Sigmoid colon (tissue), 7 donors: ENCODE measurements at places on chromosomes 2 and 18. TPM values are rescaled to one million over a fixed set of nuclear protein-coding genes. Genes with fewer than 3 reads are reported as not detected.
A peak's percentile ranks its signal among the peaks of the same experiment; 100 is the strongest.

Gene C2orf15
- not detected for total RNA-seq

DNA sequence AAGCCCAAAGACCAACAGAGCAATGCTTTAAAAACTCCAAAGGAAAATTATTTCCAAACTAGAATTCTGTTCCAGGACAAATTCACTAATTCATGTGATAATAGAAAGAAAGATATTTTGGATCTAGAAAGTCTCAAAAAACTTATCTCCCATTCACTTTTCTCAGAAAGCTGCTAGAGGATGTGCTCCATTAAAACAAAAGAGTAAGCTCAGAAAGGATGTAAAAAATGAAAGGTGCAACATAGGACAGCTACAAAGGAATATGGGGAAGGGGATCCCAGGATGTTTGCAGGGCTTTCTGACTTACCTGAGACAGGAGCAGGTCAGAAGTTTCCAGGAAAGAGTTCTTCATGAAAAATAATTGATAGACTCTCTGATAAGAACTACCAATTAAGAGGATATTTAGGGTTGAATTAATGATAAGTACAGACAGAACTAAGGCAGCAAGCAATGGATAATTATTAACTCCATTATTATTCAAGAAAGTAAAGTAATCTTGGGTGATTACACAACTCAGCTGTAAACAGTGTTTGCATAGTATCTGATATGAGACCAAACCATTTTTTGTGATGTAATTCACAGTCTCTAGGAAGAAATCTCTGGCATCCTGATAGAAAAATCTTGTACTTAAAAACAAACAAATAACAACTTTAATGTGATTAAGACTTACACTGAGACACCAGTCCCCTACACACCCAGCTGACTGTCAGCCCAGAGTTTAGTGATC lies 20.9 kb downstream of the LYG1 start:
- H3K27me3 ChIP-seq: no peaks in the 10 kb centered on the region
- no peak overlapping the region for H3K4me3 ChIP-seq
- no peaks in the 10 kb centered on the region for H3K4me1 ChIP-seq
- DNase-seq: no peak

DNA sequence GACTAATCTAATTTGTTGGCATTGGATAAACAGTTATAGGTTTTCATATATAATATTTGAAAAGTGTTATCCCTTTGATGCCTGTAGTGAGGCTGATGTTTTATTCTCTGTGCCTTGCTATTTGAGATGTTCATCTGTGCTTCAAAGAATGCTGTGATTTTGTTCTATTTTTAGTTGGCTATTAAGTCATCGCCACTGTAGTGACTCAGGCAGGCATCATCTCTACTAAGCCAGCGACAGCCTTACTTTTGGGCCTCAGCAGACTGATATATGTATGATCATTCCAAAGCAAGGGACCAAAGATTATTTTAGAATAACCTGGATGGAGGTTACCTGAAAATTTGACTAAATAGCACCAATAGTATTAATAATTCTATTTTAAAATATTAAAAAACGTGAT lies 1674.5 kb upstream of the NXPH2 start:
- no peaks in the 10 kb centered on the region for H3K4me1 ChIP-seq
- no peak overlapping the region for H3K27ac ChIP-seq
- H3K4me3 ChIP-seq: no peak overlapping the region
- H3K27me3 ChIP-seq: no peaks in the 10 kb centered on the region
- H3K36me3 ChIP-seq: no peaks in the 10 kb centered on the region

GRCh38 chr2:178195390-178196166 lies 1.3 kb downstream of the OSBPL6 start:
- no peaks in the 10 kb centered on the region for H3K4me1 ChIP-seq
- peak overlapping the region; percentile 92 for H3K27ac ChIP-seq
- H3K4me3 ChIP-seq: peak overlapping the region; percentile 97
- no peaks in the 10 kb centered on the region for H3K36me3 ChIP-seq

- H3K4me3 ChIP-seq: no peak overlapping the region
- no peaks in the 10 kb centered on the region for H3K27me3 ChIP-seq
- no peak for DNase-seq
- no peak overlapping the region for H3K27ac ChIP-seq
- peaks cover 8% of the 10 kb centered on the region for H3K4me1 ChIP-seq
Measured at GRCh38 chr2:133504566-133505505, 63.4 kb downstream of the NCKAP5 start.

- no peak overlapping the region for H3K4me3 ChIP-seq
- no peaks in the 10 kb centered on the region for H3K4me1 ChIP-seq
- no peak overlapping the region for H3K27ac ChIP-seq
- no peaks in the 10 kb centered on the region for H3K36me3 ChIP-seq
Measured at GRCh38 chr18:22250591-22250996, 81.2 kb downstream of the GATA6 start.

DNA sequence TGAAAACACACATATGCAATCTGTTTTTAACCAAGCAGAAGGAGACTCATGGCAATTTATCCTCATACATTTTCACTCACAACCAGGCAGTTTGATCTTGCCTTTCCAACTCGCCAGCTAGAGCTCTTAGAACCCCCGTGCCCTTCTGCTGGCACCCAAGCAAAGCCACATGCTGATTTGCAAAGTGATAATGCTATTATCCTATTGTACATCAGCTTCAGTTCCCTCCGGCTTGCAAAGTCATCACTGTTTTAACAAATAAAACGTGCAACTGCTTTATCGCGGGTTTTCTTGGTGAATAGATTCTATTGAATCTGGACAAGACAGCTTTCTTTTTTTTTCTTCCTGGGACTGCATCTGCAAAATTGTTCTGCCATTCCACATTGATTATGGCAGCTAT lies 314.6 kb downstream of the LNPK start:
- DNase-seq: no peak
- peaks cover 4% of the 10 kb centered on the region for H3K4me1 ChIP-seq
- no peak overlapping the region for H3K4me3 ChIP-seq

Gene FIGLA
- total RNA-seq: not detected

DNA sequence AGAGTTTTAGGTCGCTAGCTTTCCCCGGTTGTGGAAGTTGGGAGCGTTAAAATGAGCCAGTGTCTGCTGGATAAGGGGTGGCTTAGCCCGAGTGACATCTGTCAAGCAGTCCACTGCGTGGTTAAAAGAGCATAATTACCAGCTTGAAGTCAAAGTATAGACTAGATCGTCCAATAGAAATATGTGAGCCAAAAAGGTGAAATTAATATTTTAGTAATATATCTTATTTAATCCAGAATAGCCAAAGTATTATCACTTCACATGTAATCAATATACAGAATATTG lies 654 bp downstream of the COMMD1 start:
- H3K27me3 ChIP-seq: no peaks in the 10 kb centered on the region
- peaks cover 17% of the 10 kb centered on the region for H3K4me1 ChIP-seq
- H3K36me3 ChIP-seq: no peaks in the 10 kb centered on the region
- H3K4me3 ChIP-seq: peak overlapping the region; percentile 84
